Urinary bladder (tissue), 4 donors: ENCODE measurements at places on chromosomes 1 and 21.

DNA sequence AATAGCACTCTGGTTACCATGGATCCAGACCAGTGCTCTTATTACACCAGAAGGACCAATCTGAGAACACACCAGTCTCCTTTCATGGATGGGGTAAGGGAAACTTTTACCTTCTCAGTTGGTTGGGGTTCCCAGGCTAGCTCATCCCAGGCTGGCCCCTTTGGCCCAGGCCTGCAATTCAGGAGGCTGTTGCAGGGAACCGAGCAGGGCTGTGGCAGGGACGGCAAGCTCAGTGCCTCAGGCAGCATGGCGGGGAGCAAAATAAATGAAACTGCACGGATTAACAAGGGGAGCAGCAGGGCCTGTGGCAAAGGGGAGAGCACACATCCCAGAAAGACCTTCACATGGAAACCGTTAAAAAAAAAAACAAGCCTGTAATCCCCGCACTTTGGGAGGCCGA is 57.0 kb downstream of the DMRTB1 start:
- no peak for DNase-seq

DNA sequence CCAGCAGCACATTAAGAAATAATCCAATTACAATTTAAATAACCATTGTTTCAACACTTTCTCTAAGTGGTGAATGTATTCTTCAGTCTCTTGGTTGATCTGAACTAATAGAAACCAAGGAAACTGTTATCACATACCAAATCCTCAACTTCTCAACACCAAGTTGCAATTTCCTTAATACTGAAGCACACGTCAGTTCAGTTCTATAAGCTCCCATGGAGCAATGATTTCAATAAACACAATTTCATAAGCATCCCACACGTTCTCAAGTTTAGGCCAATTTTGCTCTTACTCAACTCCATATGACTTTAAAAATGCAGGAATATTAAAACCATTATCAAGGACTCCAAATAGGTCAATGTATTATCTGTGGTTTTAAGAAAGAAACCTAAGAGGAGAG is 5.8 kb upstream of the ERG start:
- DNase-seq: no peak

DNA sequence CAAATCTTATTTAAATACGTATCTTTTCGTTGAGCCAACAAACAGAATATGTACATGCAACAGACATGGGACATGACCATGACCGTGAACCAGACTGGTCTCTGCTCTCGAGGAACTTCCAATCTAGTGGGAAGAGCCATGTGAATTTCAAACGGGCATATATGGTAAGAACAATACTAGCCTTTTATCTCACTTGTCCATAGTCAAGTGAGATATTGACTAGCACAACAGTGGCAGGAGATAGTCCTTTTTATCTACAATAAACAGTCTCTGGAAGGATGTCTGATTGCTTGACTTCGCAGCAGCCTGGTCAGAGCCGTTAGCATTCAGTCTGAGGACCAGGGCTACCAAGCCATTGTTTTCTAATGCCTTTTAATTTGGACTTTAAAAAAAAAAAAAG is 12.6 kb upstream of the PLA2G2C start:
- no peak for DNase-seq

DNA sequence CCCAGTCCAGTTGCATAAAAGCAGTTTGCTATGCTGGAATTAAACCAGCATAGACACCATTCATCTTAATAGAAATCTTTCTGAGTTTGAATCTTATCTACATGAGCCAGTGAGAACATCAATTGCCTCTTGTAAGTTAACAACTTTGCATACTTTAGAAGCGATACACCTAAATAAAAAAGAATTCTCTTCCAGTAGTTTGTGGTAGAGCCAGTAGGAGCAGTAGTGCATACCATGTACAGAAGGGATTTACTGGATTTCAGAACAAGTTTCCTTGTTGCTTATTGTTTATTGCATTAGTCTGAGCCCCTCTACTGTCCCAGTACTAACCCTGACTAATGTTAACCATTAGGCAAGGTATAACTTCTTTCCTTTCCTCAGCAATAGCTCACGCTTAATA is 313.1 kb downstream of the TGFB2 start:
- no peak for DNase-seq

- no peak for DNase-seq
Observed at GRCh38 chr1:48217856-48218255, 4.7 kb upstream of the SLC5A9 start.

DNA sequence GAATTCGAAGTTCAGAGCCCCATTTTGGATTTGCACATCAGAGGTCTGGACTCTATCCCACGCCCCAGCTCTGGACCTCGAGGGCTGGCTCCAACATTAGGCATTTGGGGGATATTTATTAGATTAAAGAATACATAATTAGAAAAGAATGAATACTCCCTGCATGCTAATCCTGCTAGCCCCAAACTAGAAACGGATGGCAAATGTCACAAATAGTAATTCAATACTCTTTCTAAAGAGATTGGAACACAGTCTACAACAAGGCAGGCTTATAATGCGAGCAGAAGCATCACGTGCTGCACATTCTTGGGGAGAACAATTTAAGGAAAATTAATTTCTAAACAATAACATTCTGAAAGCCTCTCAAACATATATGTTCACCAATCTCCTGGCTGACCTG is 27.7 kb upstream of the RAP1A start:
- no peak for DNase-seq

- DNase-seq: no peak
Observed at GRCh38 chr1:71566413-71566812, 485.6 kb upstream of the ZRANB2 start.

- no peak for DNase-seq
Observed at GRCh38 chr1:182595641-182596240, 6.7 kb upstream of the RNASEL start.
